ENCODE measurements at places on chromosomes 5 and 9. TPM values are rescaled to one million over a fixed set of nuclear protein-coding genes. Genes with fewer than 3 reads are reported as not detected.

IL3 gene
- total RNA-seq: not detected

C6 gene
- total RNA-seq: 4.5 TPM

SLC36A3 gene
- not detected for total RNA-seq

FCN1 gene
- total RNA-seq: 1.2 TPM

IFNA13 gene
- total RNA-seq: not detected

- peaks cover 27% of the 10 kb centered on the region for H3K4me1 ChIP-seq
- H3K27ac ChIP-seq: no peak overlapping the region
- DNase-seq: no peak
- no peaks in the 10 kb centered on the region for H3K27me3 ChIP-seq
These were observed 8.6 kb upstream of the ZDHHC12 start for GRCh38 chr9:128732576-128732975.

DNA sequence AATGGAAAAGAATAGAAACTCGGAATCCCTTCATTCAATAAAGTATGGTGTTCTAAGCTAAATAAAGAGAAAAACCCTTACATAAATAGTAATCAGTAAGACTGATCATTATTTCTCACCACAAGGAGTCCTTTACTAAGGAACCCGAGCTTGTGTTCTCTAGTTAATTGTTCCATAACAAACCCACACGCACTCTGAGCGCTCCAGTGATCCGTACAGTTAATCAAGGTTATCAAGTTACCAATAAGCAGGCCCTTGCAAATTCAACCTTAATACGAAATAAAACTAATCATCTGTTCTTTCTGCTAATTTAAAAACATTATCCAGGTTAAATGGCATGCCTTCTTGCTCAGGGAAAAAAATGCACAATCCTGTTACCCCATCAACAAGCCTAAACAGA, 224.4 kb downstream of the FRMD3 start:
- H3K36me3 ChIP-seq: no peaks in the 10 kb centered on the region
- no peaks in the 10 kb centered on the region for H3K4me1 ChIP-seq
- no peaks in the 10 kb centered on the region for H3K27me3 ChIP-seq
- H3K27ac ChIP-seq: no peak overlapping the region
- DNase-seq: no peak
- no peak overlapping the region for H3K4me3 ChIP-seq

DNA sequence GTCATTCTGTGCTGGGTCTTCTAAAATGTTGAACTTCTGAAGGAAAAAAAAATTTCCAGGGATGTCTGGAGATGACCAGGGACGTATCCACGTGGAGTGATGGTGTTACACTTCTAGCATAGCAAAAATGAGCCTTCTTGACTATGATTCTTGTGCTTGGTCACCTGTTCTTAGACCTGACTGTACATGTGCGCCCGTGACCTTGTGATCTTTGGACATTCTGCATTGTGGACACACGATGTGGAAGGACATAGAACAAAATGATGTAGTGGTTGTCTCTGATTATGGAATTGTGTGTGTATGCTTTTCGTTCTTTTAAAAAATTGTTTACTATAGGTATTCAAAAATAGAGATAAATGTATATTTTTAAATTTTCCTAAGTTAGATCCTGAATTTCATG, 61.0 kb downstream of the SNX30 start:
- no peak overlapping the region for H3K4me3 ChIP-seq
- H3K4me1 ChIP-seq: peaks cover 3% of the 10 kb centered on the region
- no peaks in the 10 kb centered on the region for H3K36me3 ChIP-seq
- no peak for DNase-seq

GRCh38 chr5:110341836-110342235, 384.6 kb downstream of the TMEM232 start:
- DNase-seq: no peak
- no peak overlapping the region for H3K4me3 ChIP-seq
- H3K4me1 ChIP-seq: no peaks in the 10 kb centered on the region

- no peaks in the 10 kb centered on the region for H3K27me3 ChIP-seq
- H3K27ac ChIP-seq: no peak overlapping the region
- no peak for DNase-seq
- no peaks in the 10 kb centered on the region for H3K36me3 ChIP-seq
These were observed 3.4 kb upstream of the APBA1 start for GRCh38 chr9:69675563-69675962.

GRCh38 chr9:99828417-99829176, 6.9 kb downstream of the NR4A3 start:
- peaks cover 23% of the 10 kb centered on the region for H3K4me1 ChIP-seq
- H3K27ac ChIP-seq: no peak overlapping the region
- DNase-seq: peak; percentile 31
- peaks cover 8% of the 10 kb centered on the region for H3K36me3 ChIP-seq

GRCh38 chr5:121885630-121886029, 33.9 kb downstream of the FTMT start:
- no peaks in the 10 kb centered on the region for H3K36me3 ChIP-seq
- H3K27me3 ChIP-seq: no peaks in the 10 kb centered on the region
- H3K4me1 ChIP-seq: no peaks in the 10 kb centered on the region
- DNase-seq: no peak
- no peak overlapping the region for H3K27ac ChIP-seq
- no peak overlapping the region for H3K4me3 ChIP-seq

GRCh38 chr9:7341571-7341970, 458.0 kb downstream of the DMAC1 start:
- no peak for DNase-seq
- no peaks in the 10 kb centered on the region for H3K36me3 ChIP-seq
- no peaks in the 10 kb centered on the region for H3K27me3 ChIP-seq
- H3K4me1 ChIP-seq: no peaks in the 10 kb centered on the region
- H3K4me3 ChIP-seq: no peak overlapping the region

DNA sequence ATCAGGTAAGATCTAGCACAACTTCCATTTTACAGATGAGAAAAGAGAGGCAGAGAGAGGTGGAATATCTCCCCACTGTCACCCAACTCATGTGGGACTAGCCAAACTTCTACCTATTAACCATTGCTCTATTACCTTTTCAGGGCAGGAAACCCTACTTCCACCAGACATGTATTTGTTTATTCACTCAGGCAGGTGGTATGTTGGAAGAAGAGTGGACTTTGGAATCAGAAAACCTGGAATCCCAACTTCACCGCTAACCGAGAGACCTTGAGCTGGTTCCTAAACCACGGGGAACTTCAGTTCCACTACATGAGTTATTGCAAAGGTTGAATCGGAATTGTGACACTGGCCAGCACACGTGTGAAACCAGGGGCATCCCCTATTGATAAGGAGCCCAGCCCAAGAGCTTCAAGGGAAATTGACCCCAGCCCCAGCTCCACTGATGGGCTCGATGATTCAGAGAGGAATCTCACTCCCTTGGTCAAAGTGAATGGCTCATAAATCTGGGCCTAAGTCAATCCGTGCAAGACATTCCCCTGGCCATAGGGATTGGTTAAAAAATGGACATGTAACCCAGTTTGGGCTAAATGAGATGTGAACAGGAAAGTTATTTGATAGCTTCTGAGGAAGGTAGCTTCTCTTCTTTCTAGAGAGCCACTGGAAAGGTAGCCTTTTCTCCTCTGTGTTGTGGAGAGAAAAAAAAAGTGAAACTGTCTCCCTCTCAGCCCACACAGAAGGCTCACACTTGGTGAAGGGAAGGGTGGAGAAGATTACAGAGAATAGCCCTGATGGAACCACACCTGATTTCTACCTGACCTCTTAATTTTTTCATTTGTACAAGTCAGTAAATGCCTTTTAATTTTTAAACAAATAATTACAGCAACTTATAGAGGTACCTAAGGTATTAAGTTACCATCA, 5.5 kb upstream of the GLIS3 start:
- peaks cover 3% of the 10 kb centered on the region for H3K4me1 ChIP-seq
- H3K4me3 ChIP-seq: no peak overlapping the region
- no peak for DNase-seq
- no peaks in the 10 kb centered on the region for H3K36me3 ChIP-seq
- H3K27me3 ChIP-seq: peaks cover 12% of the 10 kb centered on the region
- H3K27ac ChIP-seq: no peak overlapping the region

- no peaks in the 10 kb centered on the region for H3K36me3 ChIP-seq
- H3K27ac ChIP-seq: no peak overlapping the region
- DNase-seq: no peak
- H3K4me1 ChIP-seq: no peaks in the 10 kb centered on the region
- H3K4me3 ChIP-seq: no peak overlapping the region
These were observed 24.2 kb downstream of the PPIC start for GRCh38 chr5:123012321-123012720.

- H3K4me3 ChIP-seq: no peak overlapping the region
- peaks cover 6% of the 10 kb centered on the region for H3K4me1 ChIP-seq
- H3K27me3 ChIP-seq: peaks cover 65% of the 10 kb centered on the region
- no peaks in the 10 kb centered on the region for H3K36me3 ChIP-seq
- H3K27ac ChIP-seq: no peak overlapping the region
- DNase-seq: no peak
These were observed 29.8 kb downstream of the NR2F1 start for GRCh38 chr5:93612855-93613243.

GRCh38 chr5:53246042-53246836, 136.7 kb upstream of the MOCS2 start:
- no peaks in the 10 kb centered on the region for H3K27me3 ChIP-seq
- no peak for DNase-seq
- no peaks in the 10 kb centered on the region for H3K4me1 ChIP-seq
- no peaks in the 10 kb centered on the region for H3K36me3 ChIP-seq
- H3K4me3 ChIP-seq: no peak overlapping the region

DNA sequence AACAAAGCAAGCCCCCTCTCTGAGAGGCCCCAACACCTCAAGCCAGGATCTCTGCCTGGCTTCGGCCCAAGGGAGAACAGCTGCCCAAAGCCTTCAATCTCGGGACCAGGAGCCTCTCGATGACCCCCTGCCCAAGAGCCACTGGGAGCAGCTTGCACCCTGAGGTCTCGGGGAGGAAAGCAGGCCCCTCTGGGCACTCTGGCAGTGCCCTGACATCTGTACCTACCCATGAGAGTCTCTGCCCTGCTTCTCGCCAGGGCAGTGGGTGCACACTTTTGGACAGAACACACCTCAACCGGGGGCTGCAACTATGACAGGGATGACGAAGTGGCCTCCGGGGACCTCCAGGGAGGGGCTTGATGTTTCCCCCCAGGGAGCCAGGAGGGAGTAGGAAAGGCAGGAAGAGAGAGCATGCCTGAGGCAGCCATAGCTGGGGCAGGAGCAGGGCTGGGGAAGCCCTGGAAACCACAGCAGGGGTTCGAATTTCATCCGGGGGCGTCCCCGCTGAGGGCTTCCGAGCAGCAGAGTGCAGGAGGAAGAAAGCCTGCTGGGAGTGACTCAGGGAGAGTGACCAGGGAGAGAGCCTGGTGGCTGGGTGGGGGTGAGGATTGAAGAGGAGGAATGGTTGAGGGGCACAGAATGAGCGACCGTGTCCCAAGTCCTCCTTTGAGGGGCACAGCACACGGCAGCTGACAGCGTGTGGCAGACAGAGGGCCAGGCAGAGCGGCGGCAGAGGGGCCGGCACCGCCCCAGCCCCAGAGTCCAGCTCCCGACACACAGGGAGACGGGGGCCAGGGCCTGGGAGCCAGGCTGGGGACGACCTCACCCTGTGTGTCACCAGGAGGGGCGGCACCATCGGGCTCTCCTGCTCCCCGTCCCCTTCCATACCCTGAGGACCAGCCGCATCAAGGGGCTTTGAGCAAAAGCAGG, 1.8 kb downstream of the LPCAT1 start:
- no peaks in the 10 kb centered on the region for H3K27me3 ChIP-seq
- peaks cover 51% of the 10 kb centered on the region for H3K4me1 ChIP-seq
- no peak overlapping the region for H3K27ac ChIP-seq
- peak overlapping the region; percentile 45 for H3K4me3 ChIP-seq

DNA sequence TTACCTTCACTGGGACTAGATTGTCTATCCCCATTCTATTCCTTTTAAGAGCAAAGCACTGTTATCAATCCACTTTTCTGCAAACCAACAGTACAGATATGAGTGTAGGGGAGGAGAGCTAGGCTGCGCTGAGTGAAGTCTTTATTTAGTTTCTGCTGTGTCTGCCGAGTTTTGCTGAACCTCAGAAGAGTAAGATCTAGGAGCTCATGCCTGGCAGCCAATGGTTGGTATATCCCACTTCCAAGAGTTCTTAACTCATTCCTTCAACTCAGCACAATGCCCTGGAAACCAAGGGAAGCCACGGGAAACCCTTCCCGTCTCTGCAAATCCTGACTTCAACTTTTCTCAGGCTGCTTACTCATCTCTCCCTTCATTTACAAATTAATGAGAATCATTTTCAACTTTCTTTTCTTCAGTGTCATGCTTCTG, 58.0 kb upstream of the JAK2 start:
- H3K27ac ChIP-seq: no peak overlapping the region
- H3K36me3 ChIP-seq: no peaks in the 10 kb centered on the region

- H3K36me3 ChIP-seq: no peaks in the 10 kb centered on the region
- no peak for DNase-seq
- no peak overlapping the region for H3K4me3 ChIP-seq
- no peak overlapping the region for H3K27ac ChIP-seq
- no peaks in the 10 kb centered on the region for H3K27me3 ChIP-seq
- H3K4me1 ChIP-seq: no peaks in the 10 kb centered on the region
These were observed 253.8 kb upstream of the POU5F2 start for GRCh38 chr5:93995126-93995621.

DNA sequence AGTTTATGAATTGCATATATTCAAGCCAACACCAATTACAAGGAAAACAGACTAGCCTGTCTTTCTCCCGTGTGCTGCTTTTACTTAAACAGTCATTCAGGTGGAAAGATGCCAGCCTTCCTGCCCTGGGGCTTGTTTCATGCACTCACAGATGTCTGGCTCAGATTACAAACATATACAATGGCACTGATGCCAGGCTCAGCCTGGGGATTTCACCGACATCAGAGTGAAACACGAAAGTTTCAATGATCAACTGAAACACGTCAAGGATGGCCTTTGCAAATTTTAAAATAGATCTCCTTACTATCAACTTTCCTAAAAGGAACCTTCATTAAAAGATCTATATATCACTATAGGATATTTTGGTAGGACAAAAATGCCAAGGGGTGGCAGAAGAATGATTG, 1576.5 kb downstream of the EFNA5 start:
- DNase-seq: peak; percentile 10
- H3K27me3 ChIP-seq: no peaks in the 10 kb centered on the region
- H3K4me3 ChIP-seq: no peak overlapping the region
- no peaks in the 10 kb centered on the region for H3K4me1 ChIP-seq

DNA sequence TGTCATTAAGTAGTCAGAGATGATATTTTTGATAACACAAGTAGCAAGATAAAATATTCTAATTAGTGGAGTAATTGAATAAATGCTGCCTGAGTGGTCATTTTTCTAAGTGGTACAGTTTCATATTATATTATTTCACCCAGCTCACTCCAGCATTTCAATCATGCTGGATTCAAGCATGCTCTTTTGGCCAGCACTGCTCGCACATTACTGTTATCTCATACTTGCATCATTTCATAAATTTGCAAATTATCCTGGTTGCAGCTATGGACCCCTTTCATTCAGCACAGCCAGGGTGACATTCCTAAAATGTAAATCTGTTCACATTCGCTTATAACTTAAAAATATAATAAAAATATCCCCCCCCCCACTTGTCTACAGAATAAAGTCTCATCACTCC, 520.8 kb upstream of the CYLC2 start:
- H3K4me1 ChIP-seq: no peaks in the 10 kb centered on the region
- H3K36me3 ChIP-seq: no peaks in the 10 kb centered on the region
- no peak overlapping the region for H3K4me3 ChIP-seq
- DNase-seq: no peak
- no peaks in the 10 kb centered on the region for H3K27me3 ChIP-seq

Measured in spinal cord (tissue), 10 donors.